ENCODE measurements at places on chromosomes 11 and 22.
A peak's percentile ranks its signal among the peaks of the same experiment; 100 is the strongest.

- DNase-seq, result no peak
These were observed 705.0 kb downstream of the NELL1 start for GRCh38 chr11:21374376-21374775.

GRCh38 chr11:45347348-45348082, 61.4 kb upstream of the SYT13 start:
- DNase-seq, result no peak

DNA sequence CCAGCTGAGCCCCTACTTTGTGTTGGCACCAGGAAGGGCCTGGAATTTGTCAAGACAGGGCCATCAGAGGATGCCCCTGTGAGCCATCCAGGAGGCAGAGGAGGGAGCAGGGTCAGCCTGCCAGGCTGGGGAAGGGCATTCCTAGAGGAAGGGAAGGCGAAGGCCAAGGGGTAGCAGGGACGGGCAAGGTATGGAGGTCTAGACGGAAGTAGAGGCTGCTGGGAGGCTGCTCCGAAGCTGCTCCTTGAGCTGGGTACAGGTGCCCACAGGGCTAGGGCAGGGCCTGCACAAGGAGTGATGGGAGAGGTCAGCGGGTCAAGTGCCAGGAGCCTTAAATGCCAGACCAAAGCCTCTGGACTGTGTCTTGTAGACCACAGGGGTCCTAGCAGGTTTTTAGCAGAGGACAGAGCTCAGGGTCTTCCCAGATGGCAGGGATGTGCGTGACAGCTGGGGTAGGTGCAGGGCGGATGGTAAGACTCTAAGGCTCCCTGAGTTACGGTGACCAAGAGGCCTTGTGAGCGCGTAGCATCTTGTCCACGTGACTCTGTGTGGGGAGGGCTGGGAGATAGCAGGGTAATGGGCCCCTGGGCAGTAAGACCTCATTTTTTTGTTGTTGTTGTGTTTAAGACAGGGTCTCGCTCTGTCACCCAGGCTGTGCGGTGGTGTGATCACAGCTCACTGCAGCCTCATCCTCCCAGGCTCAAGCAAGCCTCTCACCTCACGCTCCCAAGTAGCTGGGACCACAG, 31.7 kb upstream of the CSNK1E start:
- DNase-seq, result no peak

DNA sequence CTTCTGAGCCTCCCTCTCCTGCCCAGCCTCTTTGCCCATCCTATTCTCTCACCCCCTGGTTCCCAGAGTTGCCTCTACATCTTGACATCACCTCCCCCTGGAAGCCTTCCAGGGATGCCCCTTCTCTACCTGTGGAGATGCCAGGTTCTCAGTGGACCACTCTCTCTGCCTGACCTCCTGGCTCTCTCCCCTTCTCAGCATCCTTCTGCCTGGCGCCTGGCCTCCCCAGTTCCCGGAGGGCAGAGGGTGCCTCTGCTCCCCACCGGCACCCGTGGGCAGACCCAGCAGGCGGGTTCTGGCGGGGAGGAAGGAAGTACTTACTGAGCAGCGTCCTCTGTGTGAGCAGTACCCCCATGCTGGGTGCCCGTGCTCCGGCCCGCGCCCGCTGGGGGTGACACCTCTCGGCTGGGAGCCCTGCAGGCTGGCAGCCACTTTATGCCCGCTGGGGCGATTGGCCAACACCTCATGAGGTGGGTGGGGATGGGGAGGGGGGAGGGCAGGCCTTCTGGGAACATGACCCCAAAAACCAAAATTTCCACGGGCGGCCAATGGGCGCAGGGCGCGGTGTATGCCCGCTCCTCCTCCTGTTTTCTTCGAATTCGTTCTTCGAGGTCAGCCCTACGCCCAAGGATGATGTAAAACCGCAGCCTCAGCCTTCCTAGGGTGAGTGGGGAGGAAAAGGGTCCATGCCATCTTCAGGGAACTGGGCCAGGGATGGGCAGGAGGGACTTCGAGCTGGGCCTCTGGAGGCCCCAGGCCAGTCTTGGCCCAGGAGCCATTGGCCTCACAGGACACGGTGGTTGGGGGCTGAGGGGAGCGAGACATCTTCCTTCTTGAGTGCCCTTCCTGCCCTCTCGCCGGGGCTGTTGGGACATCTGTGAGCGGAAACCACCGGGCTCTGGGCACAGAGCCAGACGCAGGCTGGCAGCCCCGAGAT, at the start of gene OSM:
Gene OSM (minus strand): TSS at position 407 of the 937 bp plus-strand sequence. CDS start 52 bp downstream, at position 355.
- DNase-seq, result no peak

DNA sequence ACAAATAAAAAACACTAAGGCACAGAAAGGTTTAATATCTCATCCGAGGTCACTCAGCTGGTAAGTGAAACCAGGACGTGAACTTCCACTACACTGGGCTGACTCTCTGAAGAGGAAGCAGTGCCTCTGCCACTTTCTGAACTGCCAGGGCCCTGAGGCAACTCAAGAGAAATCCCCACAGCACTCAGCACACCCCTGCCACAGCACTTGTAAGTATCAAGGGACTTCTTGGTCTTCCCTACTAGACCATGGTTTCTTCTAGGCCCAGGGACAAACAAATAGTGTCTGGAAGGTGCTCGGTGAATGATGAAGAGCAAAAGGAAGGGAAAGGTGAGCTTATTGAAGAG, 49.7 kb downstream of the RPL27A start:
- no peak for DNase-seq

GRCh38 chr11:44600839-44601383, 35.4 kb downstream of the CD82 start:
- no peak for DNase-seq

- no peak for DNase-seq
These were observed 2.8 kb downstream of the EHBP1L1 start for GRCh38 chr11:65578667-65579066.

- no peak for DNase-seq
These were observed 73.6 kb upstream of the TTLL12 start for GRCh38 chr22:43260331-43261231.

GRCh38 chr11:130644187-130644586, 195.7 kb downstream of the ADAMTS15 start:
- no peak for DNase-seq

GRCh38 chr11:409008-409599, 5.7 kb downstream of the SIGIRR start:
- no peak for DNase-seq

GRCh38 chr22:39907047-39907446, 6.2 kb downstream of the GRAP2 start:
- no peak for DNase-seq

GRCh38 chr11:86955111-86955360, 159 bp downstream of the FZD4 start:
- no peak for DNase-seq

- DNase-seq, result no peak
These were observed 844 bp downstream of the PCF11 start for GRCh38 chr11:83157594-83158356.

DNA sequence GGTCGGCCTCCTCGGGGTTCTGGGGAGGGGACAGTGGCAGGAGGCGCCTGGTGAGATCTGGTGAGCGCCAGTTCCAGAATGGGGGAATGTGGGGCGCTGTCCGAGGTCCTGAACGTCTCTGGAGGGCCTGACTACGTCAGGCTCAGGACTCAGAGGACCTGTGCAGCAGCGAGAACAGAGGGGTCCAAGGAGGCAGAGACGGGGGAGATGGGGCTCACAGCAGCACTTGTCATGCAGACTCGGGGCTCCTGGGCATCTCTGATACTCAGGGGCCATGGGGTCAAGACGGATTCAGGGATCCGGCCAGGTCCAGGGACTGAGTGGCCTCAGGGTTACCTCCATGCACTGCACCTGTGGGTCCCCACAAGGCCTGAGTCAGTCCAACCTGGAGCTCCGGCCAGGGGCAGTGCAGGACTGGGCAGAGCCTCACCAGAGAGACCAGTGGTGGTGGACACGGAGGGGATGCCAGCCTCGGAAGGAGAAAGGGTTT, 92.2 kb downstream of the BRD1 start:
- no peak for DNase-seq

DNA sequence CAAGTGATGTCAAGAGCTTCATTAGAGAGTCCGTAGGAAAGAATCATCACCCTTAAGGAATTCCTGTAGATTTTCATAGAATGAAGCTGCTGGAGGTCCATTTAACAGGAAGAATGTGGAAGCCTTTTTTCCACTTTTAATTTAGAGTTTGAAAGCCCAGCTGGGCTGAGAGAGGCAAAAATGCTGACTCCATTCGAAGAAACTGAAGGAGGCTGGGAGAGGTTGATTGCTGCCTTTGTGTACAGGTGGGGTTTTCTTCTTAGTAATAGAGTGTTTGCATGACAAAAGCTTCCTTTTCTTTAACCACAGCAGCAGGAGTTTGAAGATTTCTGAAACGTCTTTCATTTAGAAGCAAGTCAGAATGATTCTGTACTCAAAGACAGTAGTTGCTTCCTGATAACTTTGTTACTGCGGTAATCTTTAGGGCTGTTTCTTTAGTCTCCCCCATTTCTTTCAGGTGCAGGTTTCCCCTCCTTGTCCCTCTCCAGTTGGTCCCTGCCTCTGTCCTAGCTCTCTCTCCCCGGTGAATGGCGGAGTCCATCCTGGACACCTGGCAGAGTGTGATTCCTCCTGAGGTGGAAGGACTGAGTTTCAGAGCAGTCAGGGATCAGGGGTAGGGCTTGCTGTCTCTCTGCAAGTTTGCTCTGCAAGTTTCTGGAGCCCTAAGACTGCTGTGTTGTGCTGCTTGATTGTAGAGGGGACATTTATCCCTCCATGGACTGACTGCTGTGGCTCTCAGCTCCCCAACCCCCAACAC, 166.2 kb downstream of the LDLRAD3 start:
- peak; percentile 17 for DNase-seq

DNA sequence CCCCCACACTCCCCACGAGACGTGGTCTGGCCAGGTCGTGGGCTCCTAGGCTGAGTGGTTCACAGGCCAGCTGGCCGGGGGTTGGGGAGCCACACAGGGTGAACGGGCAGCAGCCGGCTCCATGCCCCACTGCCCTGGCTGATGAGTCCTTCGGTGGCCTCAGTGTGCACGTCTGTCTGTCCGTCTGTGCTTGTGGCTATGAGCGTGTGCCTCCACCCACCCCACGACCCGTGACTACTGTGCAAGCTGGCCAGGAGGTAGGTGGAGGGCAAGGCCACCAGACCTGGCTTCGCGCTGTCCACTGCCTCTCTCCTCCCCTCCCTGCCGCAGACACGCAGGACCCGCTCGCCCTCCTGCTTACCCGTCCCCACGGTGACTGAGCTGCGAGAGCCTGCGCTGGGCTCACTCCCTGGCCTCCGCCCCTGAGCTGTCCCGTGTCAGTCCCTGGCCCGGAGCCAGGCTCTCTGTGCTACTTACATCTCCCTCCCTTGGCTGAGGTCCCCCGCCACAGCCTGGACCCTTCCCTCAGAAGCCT, 14.1 kb downstream of the CSDC2 start:
- DNase-seq, result no peak

- DNase-seq, result no peak
These were observed 402.1 kb downstream of the CNTN5 start for GRCh38 chr11:99422581-99423427.

DNA sequence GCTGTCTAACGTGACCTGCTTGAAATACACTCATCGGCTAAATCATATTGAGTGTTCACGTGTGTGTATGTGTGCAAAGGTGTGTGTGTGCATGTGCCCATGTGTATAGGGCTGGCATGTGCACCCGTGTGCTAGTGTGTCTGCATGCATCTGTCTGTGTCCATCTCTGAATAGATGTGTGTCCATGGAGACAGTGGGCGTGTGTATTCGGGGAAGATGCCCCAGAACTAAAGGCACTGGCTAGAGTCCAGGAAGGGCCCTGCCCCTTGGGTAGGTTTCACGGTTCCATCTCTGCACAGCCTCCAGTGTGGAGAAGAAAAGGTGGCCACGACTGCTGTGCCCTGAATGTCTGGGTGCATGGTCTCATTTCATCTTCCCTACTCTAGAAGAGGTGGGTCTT, 220.3 kb downstream of the MN1 start:
- DNase-seq, result no peak

DNA sequence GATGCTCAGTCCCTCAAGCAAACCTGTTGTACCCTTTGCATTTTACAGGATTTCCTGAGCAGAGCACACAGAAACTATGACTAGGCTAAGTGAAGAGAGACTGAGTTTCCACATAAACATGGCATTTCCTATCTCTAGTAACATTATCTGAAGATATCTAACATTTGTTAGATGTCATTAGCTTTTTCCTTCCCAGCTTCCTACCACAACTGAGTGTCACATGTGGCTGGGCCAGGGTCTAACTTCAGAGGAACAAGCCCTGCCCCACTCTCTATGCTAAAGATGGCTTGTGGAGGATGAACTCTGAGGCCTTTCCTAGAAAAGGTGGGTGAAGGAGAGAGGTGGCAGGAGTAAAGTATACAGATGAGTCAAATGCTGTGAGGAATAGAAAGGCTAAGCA, 16.5 kb downstream of the C22orf42 start:
- no peak for DNase-seq

- DNase-seq, result no peak
These were observed 83.6 kb upstream of the PPARA start for GRCh38 chr22:46066691-46067090.

- DNase-seq, result no peak
These were observed 60.8 kb downstream of the OTOG start for GRCh38 chr11:17607591-17608570.

GRCh38 chr22:49995361-49996118, 17.0 kb downstream of the IL17REL start:
- DNase-seq, result no peak

GRCh38 chr11:46249938-46250744, 27.3 kb upstream of the CREB3L1 start:
- no peak for DNase-seq

GRCh38 chr11:128058580-128059208, 528.7 kb downstream of the ETS1 start:
- DNase-seq, result no peak

- DNase-seq, result no peak
These were observed 6.5 kb upstream of the IL18BP start for GRCh38 chr11:71992136-71992730.

GRCh38 chr22:37290737-37291136, 8.4 kb downstream of the CYTH4 start:
- no peak for DNase-seq

DNA sequence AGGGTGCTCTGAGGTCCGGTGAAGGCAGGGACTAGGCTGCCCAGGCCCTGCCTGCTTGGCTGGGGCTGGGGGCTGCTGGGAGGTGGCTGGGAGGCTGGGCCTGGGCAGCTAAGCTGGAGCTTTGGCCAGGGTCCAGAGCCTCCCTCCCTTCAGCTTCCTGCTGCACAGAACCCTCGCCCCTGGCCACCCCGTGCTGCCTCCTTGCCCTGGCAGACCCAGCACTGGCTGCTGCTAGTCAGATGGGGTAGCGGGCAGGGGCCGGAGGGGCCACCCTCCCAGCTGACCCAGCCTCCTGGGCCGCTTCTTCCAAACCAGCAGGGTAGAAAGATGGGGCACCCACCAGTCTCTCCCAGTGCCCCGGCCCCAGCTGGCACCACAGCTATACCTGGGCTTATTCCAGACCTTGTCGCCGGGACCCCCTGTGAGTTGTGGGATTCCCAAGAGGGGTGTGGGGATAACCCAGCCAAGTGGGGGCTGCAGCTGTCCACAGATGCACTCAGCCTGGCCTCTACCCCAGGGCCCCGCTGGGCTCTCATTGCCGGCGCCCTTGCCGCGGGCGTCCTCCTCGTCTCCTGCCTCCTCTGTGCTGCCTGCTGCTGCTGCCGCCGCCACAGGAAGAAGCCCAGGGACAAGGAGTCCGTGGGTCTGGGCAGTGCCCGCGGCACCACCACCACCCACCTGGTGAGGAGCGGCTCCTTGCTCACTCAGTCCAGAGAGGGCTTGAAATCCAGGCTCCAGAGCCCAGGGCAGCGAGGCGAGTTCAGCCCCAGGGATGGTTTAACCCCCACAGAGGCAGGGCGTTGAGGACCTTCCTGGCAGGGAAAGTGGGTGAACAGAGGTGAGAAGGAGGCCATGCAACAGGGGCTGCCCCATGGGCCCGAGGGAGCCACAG, at the start of gene SYT8:
Gene SYT8 (plus strand): TSS at position 212 of the 892 bp plus-strand sequence. CDS start 116 bp downstream, at position 328.
- DNase-seq, result no peak
